ENCODE measurements at places on chromosomes 16 and 17.
A peak's percentile ranks its signal among the peaks of the same experiment; 100 is the strongest.

GRCh38 chr16:81121474-81121990 lies 25.3 kb upstream of the GCSH start:
- no peak for DNase-seq

- DNase-seq, result peak; percentile 22
These were observed 486 bp downstream of the PIGS start for GRCh38 chr17:28570716-28571360.

DNA sequence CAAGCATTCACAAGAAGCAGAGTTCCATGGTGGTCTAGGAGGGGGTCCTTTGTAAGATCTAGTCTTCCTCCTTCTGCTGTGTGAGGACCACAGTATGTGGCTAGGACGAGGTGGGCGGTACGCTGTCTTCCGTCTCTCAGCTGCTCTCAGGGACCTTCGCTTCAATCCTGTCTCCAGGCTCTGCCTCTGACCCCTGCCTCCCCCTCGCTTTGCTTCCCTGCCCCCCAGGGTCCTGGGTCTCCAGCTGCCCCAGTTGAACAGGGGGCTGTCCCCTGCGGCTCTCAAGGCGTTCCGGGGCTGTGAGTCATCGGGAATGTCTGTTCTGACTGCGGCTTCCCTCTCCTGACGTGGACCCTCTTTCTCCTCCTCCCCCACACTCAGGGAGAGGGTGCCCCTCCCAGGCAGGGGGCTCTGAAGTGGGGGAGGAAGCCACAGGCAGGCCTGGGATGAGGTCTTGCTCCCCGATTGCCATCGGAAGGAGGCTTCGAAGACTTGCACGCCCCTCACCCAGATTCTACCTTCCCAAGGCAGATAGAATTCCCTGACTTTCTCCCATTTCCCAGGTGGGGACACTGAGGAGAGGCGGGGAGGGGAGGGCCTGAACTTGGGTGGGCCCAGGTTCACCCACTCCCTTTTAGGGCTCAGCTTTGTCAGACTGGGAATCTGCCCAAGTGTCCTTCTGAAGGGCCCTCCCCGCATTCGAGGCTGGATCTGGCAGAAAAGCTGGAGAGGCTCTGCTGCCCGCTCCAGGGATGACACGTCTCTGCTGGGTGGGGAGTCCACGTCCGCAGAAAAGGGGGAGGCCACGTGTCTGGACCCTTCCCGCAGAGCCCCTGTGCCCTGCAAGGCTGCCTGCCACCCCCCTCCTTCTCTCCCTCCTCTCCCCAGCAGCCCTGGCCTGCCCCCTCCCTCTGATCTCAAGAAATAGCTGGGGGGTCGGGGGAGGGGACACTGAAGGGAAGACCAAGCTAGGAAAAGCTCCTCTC lies 9.1 kb upstream of the COL1A1 start:
- no peak for DNase-seq

GRCh38 chr17:9057310-9057709 lies 36.0 kb downstream of the NTN1 start:
- DNase-seq, result no peak

DNA sequence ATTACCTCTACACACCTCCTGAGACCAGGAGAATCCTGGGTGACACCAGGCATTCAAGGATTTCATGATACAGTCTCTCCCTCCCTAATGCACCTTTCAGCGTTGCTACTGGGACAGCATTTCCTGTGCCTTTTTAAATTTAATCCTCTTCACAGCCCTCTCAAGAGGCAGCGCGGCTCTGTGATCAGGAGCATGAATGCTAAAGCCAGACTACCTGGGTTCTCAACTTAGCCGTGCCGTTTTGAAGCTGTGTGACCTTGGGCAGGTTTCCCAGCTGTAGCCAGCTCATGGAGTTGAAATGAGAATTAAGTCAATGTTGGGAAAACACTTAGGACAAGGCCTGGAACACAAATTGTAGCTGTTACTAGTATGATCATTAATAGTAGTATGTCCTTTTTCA lies 191.8 kb downstream of the XYLT1 start:
- no peak for DNase-seq

DNA sequence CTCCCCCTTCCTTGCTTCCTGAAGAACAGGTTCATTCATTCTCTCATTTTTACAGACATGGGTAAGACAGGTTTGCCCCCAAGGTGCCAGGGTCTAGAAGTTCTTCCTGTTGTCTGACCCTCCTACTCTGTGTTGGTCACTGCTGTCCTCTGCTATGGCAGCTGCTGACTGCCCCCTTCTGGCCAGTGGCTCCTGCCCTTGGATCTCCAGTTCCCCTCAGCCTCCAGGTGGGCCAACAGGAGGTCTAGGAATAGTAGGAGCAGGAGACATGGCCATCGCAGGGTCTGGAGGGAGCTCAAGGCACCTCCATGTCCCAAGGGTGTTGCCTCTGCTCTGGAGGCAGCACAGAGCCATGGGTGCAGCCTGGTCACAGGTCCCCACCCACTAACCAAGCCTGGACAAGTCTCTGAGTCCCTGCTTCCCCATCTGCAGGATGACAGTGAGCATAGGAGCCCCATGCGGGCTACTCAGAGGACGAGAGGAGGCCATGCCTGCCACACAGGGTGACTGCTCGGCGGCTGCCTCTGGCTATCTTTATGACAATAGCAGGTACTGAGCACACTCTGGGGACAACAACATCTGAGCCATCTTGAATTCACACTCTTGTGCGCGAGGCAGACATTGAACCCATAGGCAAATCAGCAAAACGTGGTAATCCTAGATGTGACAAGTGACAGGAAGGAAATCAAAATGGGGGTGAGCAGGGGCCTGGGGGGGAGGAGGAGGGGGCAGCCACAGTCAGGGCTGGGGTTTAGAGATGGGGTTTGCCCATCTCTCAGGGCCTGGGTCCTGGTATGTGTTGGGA lies 27.0 kb upstream of the NXPH3 start:
- DNase-seq, result no peak

DNA sequence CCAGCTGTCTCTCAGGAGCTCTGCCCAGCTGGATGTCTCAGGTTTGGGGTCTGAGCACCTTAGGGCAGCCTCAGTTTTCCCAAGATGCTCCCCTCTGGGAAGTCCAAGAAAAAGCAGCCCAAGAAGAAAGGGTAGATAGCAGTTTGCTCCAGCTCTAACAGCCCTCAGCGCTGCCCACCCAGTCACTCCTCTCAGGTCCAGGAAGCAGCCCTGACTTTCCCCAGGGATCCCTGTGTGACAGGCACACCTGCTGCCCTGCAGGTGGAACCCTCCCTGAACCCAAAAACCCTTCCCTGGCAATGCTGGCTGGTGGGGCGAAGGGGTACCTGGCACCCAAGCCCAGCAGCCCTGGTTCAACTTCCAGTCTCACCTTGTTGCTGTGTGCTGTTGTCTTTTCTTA lies 48.1 kb downstream of the BEAN1 start:
- no peak for DNase-seq

DNA sequence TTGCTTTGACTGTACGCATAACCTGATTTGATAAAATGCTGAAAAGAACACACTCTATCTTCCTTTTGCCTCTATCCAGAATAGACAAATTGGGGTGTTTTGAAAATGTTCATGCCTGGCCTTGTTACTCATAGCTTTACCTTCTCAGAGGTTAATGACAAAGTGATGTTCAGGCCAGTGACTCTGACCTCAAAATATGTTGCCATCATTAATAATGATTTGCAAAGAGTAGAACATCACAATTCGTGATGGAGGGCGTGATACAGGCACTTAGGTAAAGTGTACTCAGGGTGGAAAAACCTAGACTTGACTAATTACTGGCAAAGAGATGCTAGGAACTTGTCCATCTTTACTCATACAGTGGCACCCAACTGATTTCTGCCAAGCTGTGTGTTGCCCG lies 656.6 kb upstream of the SOX9 start:
- DNase-seq, result no peak

DNA sequence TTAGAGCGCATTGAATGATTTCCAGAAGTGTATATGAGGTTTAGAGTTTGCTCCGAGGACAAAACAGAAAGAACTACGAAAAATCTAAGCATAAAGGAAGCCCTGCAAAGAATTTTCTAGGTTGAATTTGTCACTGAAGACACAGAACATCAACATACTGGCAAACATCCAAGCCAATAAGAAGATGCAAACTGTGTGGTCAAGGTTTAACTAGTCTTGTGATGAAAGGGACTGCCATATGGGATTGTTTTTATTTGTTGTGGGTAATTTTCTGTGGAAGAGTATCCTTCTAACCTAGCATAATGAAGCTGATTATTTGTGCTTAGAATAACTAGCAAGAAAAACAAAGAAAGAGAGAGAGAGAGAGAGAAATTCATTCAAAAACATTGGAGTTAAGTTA lies 492.0 kb upstream of the ERCC4 start:
- DNase-seq, result no peak

- no peak for DNase-seq
These were observed 115.0 kb downstream of the RPTOR start for GRCh38 chr17:80659651-80660050.

DNA sequence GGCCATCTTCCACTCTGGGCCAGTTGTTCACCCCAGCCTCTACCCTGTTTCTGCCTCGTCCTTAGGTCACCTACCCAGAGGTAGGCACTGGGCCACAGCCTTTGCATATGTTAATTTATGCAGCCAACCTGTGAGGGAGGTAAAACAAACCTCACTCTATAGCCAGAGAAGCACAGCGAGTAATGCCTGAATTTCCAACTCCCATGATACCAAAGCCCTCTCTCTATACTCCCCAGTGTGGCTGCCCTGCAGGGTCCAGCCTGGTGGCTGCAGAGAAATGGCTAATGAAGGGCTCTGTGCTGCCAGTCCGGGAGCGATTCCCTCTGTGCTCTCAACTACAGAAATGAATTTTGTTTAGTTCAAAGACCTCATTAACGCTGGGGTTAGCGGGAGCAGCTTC lies 397.0 kb upstream of the CCL2 start:
- no peak for DNase-seq

DNA sequence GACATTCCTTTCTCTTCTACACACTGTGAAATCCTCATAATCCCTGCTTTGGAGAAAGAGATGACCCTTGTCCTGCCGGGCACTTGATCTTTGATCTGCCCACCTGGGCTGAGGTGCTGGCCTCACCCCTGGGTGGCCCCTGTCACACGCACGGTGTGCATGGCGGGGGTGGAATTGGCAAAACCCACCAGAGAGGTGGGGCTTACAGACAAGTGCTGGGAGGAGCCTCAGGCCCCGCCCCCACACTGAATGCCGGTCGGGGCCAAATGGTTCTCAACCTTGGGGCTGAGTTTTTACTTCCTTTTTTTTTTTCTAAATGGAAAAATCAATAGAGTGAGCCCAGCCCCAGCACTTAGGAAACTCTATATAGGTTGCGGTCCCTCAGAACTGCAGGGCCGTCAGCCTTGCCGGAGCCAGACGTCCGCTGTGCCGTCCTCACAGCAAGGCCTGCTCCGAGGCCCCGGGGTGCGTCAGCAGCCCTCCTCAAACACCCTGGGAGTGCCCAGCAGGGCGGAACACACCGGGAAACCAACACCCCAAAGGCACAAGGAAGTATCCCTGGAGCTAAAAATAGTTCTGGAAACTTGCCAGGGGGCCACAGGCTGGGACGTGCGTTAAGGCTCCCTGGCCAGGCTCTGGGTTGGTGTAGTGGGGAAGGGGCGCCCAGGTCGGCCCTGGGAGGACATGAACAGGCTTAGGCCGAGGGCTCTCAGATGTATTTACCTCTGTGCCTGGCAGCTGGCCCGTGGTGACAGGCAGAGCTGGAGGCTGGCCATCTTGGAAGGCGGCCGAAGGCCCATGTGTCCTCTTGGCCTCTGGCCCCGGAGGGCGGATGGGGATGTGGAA lies 11.0 kb downstream of the GPRC5C start:
- no peak for DNase-seq

DNA sequence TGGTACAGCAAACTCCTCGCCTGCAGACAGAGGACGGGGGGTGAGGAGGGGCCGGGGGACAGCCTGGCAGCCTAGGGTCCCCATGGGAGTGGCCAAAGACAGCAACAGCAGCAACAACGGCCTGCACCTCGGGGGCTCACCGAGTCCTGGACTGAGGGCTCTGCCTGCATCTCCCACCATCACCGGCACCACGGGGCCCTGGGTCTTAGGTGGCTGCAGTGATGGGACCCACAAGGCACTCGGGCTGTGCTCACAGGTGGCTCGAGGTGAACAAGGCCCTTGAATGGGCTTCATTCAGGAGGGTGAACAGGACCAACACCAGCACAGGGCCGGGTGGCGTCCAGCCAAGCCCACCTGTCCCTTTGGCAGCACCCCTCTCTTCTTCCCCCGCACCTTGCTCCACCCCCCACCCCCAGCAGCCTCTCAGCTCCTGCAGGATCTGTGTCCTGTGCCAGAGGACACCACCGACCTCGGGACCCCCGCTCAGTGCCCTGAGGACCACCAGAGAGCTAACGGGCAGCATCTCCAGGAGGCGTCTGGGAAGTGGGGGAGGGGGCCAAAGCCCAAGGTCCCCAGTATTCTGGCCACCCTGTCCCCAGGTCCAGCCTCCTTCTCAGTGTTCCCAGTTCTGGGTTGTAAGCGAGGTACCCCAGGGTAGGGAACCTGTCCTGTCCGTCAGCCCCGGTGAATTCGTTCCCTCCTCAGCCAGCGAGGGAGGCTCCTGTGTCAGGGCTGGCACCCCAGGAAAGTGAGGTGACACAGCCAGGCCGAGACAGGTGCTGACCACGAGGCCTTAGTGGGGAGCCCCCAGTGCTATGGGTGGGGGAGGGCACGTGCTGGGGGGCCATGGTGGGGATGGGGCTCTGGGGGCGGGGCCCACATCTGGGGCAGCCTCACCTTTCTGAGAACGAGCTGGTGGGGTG lies 94.3 kb downstream of the TBC1D16 start:
- DNase-seq, result no peak

GRCh38 chr17:54626146-54626703 lies 274.4 kb upstream of the TOM1L1 start:
- no peak for DNase-seq

DNA sequence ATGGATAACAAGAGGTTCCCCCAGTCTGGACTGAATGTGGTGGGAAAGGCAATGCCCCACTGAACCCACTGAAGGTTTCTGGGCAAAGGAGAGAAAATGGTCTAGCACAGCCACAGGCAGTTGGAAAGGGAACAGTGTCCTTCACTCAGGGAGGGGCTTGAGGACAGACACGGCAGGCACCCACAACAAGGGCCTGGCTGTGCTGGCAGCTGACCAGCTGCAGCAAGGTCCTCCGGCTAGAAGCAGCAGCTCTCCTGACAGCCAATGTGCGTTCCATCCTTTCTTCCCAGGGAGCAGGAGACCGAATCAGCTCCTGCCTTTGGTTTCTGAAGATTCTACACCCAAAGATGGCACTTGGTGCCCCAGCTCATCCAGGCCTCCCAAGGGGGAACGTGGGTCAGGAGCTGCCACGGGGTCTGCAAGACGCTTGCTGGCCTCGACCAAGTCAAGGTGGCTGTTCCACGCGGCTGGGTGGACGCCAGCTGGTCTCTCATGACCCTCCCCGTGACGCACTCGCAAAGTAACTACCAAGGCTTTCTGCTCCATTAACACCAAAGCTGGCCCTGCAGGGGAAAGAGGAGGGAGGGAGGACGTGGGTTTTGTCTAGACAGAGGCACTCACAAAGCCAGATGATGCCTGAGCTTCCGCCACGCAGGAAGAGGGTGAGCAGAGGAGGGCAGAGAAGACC lies 11.1 kb downstream of the ABR start:
- DNase-seq, result no peak
